ENCODE measurements at places on chromosomes 2 and 18.

GRCh38 chr2:3313781-3314375 lies 63.7 kb downstream of the EIPR1 start:
- DNase-seq, result no peak

- no peak for DNase-seq
Measured at GRCh38 chr2:3099145-3099859, 278.3 kb downstream of the EIPR1 start.

GRCh38 chr2:99832926-99833325 lies 309.5 kb downstream of the AFF3 start:
- no peak for DNase-seq

DNA sequence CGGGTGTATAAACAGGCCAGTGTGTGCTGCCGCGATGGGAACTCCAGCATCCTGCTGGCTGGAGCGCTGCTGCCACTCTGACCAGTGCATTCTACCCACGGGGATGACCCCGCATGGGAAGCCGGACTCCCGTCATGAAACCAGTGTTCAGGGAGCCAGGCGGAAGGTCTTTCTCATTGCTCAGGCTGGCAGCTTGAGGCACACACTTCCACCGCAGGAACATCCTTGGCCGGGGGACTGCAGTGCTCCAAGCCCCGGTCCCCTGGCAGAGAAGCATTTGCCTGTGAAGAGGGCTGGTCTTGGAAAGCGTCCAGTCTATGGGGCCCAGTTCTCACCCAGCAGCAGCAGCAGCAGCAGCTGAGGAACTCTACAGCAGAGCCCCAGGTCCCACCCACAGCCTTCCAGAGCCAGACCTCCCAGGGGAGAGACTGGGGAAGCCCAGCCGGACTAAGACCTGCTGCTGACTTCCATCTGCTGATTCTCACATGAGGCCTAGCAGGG lies 235.9 kb downstream of the KLHL29 start:
- DNase-seq, result no peak

DNA sequence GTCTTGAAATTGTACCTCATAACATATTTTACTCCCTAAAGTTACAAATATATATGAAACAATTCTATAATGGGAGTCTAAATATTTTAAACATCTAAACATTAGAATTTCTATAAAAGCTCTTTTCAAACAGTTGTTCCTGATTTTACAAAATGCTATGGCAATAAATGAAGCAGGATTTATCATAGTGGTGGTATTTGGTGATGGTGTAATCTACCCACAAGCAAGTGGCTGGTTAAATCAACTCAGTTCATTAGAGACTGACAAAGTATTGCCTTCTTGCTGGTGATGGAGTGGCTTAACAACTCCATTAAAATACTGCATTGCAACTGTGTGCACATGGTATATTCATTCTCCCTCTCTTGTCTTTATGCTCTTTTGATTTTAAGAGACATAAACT lies 138.9 kb downstream of the PMAIP1 start:
- no peak for DNase-seq

DNA sequence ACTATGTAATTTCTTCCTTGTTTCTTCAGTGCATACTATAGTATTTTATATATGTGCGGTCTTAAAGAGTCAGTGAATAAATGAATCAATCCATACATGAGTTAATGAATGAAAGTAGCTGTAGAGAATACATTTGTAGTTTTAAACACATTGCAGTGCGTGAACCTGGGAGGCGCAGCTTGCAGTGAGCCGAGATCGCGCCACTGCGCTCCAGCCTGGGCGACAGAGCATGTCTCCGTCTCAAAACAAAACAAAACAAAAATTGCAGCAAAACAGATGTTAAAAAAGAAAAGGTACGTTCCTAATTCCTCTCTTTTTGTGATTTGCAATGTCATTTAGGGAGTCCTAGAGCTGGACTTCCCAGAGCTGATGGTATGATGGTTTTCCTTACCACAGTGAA lies 1144.8 kb upstream of the FANCL start:
- DNase-seq, result no peak

GRCh38 chr2:62733546-62733945 lies 28.0 kb downstream of the EHBP1 start:
- no peak for DNase-seq

GRCh38 chr18:30763902-30764350 lies 278.6 kb downstream of the DSC3 start:
- no peak for DNase-seq

- DNase-seq, result no peak
Measured at GRCh38 chr18:77658299-77658662, 408.6 kb downstream of the GALR1 start.

GRCh38 chr2:151860613-151861146 lies 32.5 kb upstream of the ARL5A start:
- DNase-seq, result no peak

- DNase-seq, result no peak
Measured at GRCh38 chr2:46123013-46123412, 174.2 kb upstream of the EPAS1 start.

GRCh38 chr18:38545071-38545470 lies 979.5 kb upstream of the CELF4 start:
- no peak for DNase-seq

GRCh38 chr2:48098539-48098938 lies 192.2 kb upstream of the FBXO11 start:
- no peak for DNase-seq

DNA sequence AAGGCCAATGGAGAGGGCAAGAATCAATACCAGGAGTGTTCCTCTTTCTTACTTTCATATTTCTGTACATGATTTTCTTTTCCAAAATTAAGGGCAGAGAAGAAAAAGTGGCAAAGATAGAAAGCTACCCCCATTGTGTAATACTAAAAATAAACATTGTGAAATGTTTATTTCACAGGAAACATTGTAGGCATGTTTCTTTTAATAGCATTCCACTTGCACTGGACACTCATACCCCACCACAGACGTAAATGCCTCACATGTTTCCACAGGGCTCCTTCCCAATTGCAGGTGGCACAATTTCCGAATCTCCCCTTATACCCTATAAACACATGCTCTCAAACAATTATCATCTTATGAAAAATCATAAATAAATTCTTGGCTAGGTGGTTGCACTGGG lies 645.1 kb upstream of the SETBP1 start:
- DNase-seq, result no peak

DNA sequence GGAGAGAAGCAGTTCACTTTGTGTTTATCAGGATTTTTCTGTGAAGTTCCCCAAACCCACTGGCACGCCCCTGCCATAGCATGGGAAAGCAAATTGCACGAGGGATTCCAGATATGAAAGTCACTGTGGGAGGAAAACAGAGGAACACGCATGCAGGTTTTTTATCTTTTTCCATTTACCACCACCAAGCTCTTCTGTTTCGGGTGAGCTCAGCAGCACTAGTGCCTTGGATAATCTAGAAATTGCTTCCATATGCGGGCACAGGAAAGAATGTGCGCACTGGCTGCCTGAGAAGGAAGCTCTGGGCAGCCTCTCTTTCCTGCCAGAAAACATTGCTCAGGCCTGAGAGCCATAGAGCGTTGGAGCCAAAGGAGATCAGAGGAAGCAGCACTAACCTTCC lies 65.9 kb upstream of the WIPF1 start:
- DNase-seq, result no peak

- DNase-seq, result no peak
Measured at GRCh38 chr2:135373702-135374101, 157.3 kb downstream of the ZRANB3 start.

- DNase-seq, result no peak
Measured at GRCh38 chr18:58186258-58186948, 142.4 kb downstream of the NEDD4L start.

GRCh38 chr2:125107446-125107845 lies 1082.4 kb downstream of the CNTNAP5 start:
- DNase-seq, result no peak

GRCh38 chr2:20650393-20650876 lies 463 bp downstream of the HS1BP3 start:
- peak; percentile 55 for DNase-seq
